ENCODE measurements at places on chromosomes 13 and 19.

GRCh38 chr13:90709319-90709718 lies 638.2 kb upstream of the MIR17HG start:
- no peak for DNase-seq

- no peak for DNase-seq
These were observed 1.3 kb downstream of the NECTIN2 start for GRCh38 chr19:44847144-44848035.

GRCh38 chr13:79647533-79647932 lies 166.6 kb downstream of the NDFIP2 start:
- DNase-seq = no peak

- DNase-seq = no peak
These were observed 471.4 kb downstream of the MYO16 start for GRCh38 chr13:109100705-109101304.

- no peak for DNase-seq
These were observed 10.2 kb upstream of the PTOV1 start for GRCh38 chr19:49840736-49841249.

DNA sequence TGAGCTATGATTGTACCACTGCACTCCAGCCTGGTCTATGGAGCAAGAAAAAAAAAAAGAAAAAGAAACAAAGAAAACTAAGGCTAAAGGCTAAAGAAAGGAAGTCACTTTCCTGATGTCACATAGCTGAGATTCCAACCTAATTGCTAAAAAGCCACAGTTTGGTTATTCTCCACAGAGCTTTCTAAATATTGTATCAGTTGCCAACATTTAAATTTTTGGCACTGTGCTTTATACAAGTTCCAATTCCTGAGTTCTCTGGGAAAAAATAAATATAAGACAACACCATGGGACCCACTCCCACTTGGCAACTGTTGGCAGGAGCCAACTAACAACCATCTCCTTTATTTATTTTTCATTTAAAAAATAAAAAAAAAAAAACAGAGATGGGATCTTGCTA lies 11.2 kb upstream of the LYPD3 start:
- no peak for DNase-seq

- no peak for DNase-seq
These were observed 12.1 kb upstream of the DACH1 start for GRCh38 chr13:71879129-71879535.

DNA sequence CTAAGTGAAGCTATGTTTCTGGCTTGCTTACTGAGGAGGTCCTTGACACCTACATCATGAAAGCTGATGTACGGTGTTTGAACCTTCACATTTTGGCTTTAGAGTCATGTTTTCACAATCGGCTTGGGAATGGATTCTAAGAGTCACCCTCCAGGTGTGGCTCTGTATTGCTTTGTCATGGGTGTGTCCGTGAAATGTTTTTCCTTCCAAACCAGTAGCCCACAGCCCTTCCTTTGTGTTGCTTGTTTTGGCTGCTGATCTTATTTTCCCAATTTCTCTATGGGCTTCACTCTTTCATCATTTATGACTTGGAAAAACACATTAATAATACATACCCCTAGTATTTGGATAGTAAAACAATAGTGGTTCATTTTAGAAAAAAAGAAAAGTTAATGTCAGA lies 240.6 kb downstream of the GGACT start:
- DNase-seq = no peak

DNA sequence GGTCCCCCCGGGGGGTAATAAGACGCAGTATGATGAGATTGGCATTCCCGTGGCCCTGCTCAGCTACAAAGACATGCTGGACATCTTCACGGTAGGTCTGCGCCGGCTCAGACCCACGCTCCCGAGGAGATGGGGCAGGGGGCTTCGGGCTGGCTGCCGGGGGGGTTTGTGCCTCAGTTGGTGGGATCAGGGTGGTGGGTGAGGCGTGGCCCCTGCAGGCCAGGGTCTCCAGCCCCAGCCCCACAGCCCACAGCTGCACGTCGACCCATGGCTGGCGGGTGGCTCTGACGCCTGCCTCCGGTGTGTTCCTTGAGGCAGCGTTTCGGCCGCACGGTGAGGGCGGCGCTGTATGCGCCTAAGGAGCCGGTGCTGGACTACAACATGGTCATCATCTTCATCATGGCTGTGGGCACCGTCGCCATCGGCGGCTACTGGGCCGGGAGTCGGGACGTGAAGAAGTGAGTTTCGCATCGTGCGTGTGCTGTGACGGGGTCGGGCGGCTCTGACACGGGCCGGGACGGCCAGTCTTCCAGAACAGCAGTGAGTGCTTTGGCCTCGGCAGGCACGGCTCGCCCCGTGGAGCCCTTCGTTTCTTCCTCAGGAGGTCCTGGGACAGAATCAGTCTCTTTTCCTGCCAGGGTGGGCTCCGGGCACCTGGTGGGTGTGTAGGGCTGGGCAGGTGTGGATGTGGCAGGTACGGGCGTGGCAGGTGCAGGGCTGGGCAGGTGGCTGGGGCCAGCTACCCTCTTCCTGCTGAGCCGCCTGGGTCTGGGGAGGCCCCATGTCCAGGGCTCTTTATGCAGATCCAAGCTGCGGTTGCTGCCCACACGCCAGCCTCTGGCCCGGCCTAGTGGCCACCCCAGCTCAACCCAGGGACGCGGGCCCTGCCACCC lies 10.5 kb downstream of the SPPL2B start:
- DNase-seq = no peak

DNA sequence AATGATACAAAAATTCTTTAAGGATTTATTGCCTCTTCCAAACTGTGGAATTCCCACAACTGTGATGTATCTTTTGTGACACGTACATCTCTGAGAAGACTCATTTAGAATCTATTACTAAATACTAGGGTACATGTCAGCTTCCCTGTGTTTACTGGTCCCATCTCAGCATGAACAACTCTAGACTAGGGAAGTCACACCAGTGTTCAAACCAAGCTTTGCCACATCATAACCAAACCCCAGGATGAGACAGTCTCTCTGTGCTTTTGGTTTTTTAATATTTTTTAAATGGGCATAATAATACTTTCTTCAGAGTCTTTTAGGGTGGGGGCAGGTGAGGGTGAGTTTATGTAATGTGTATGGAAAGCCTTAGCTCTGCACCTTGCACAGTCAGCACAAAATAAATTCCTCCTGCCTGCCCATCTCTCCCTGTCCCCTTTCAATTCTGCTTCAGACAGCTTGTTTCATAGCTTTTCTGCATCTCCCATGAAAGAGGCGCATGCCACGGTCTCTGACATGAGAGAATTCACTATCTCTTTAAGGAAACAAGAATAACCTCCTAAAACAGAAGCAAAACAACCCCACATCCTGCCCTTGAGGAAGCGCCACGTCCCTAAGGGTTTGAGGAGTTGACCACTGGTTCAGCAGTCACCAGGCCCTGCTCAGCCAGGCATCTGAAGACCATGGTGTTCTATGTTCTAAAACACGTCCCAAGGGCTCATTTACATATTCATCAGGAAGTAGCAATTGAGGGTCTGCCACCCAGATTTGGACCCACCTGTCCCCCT lies 174.5 kb downstream of the USP12 start:
- no peak for DNase-seq

Data from activated CD8-positive, alpha-beta T cell treated with anti-CD3 and anti-CD28 coated beads, Interleukin-2, amount 10 ng/mL, durations not matched to agents 7 days and 5 days (primary cell).